ENCODE measurements at places on chromosomes 11 and 22.

- DNase-seq, result no peak
Measured at GRCh38 chr11:83599066-83599465, 312.9 kb upstream of the CCDC90B start.

GRCh38 chr11:78112582-78113275, 26.7 kb downstream of the ALG8 start:
- no peak for DNase-seq

- no peak for DNase-seq
Measured at GRCh38 chr11:69752890-69753289, 22.3 kb downstream of the FGF4 start.

DNA sequence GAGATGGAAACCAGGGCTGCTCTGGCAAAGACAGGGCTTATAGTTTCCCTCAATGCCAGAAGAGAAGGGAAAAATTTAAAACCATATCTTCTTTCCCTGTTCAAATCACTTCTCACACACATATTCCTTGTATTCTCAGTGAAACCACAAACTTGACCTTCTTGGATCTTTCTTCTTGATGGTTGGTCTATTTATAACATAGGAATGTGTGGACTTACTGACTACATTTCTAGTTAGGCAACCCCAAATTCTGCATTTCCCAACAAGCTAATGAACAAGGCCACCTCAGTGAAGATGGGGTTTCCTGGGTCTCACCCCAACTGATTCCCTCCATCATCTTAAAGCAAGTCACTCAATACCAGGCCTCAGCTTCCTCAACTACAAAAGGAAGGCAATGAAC, 3.8 kb upstream of the QSER1 start:
- no peak for DNase-seq

GRCh38 chr11:64339754-64340408, at the start of gene CCDC88B:
Gene CCDC88B (plus strand): TSS chr11:64340204. CDS start chr11:64340267, 63 bp downstream.
- DNase-seq, result no peak

DNA sequence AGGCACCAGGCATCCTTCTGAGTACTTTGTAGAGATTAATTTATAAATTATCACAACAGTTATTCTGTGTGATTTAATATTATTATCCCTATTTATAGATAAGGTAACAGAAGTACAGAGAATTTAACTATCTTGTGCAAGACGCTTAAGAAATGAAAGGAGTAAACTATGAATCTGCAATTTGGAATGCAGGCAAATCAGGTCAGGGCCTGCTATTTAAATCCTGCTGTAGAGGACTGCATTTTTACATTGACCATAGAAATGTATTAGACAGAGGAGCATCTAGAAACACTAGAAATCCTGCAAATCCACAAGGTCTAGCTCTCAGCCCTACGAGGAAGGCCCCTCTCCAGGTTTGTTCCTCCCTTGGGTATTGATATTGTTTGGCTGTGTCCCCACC, 336.2 kb downstream of the ETS1 start:
- no peak for DNase-seq

- DNase-seq, result no peak
Measured at GRCh38 chr22:37654563-37655251, 3.8 kb upstream of the PDXP start.

DNA sequence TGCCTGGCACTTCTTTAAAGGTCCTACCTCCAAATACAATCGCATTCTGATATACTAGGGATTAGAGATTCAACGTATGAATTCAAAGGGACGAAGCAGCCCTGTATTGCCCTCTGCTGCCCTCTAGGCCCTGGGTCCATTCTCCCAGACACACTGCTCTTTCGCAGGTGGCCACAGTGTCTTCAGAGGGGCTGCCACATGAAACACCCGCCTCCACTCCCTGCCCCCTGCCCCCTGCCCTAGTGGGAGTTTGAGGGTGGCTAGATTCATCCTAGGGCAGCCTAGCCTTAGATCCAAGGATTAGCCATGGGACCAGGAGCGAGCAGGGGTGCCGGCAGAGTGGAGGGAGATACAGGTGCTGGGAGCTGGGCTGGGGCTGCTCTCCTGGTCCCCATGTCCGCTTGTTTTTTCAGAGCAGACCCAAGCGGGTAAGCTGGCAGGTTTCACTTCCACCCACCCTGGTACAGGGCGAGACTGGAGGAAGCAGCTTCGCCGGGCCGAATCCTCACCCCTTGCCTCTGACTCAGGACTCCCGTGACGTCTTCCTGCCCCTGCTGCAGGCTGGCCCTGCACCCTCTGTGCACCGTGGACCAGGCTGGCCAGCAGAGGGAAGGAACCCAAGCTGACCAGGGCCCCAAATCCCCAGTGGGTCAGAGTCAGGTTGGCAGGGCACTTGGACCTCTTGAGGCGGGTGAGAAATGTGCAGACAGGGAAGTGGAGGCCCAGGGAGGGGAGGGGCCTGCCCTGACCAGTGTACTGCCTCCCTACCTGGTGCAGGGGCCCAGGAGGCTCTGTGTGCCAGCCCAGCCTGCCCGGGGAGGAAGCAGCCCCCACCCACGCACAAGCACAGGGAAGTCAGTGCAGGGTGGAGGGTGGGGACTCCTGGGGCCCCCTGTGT, 28.4 kb upstream of the HMOX1 start:
- DNase-seq, result peak; percentile 64

GRCh38 chr11:4808476-4808875, 4.3 kb upstream of the OR52R1 start:
- no peak for DNase-seq

DNA sequence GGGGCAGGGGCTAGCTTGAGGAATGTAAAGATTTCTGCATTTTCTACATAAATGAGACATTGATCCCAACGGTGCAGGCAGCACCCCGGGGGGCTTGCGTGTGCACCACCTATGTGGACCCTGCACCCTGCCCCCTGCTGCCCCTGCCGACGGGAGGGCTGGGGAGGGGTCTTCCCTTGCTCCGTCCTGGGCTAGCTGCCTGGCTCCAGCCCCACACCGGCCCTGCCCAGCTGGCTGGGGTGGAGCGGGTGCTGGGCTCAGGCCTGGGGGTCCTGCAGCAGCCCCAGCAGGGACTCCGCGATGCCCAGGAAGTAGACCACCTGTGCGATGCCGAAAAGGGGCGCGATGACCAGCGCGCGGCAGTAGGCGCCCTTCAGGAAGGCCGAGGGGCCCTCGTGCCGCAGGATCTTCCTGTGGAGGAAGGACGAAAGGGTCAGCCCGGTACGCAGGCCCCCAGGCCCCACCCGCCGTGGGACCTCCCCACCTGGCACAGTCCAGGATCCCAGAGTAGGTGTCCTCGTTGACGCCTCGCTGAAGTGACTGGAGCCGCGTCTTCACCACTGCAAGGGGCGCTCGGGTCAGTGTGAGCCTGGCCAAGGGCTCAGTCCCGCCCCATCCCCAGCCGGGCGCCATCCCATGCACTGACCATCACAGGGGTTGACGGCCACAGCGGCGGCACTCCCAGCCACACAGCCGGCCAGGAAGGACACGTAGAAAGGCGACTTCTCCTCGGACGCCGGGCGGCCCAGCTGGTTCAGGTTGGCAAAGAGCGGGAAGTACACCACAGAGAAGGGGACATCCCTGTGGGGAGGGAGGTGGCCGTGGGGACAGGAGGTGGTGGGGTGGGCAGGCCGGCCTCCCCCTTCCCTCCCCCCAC, 2.0 kb upstream of the CEND1 start:
- DNase-seq, result no peak

GRCh38 chr11:67265633-67266448, 432 bp upstream of the GRK2 start:
- no peak for DNase-seq

- no peak for DNase-seq
Measured at GRCh38 chr22:23537416-23537815, 42.7 kb downstream of the IGLL1 start.

- DNase-seq, result no peak
Measured at GRCh38 chr11:70935006-70935768, 317.2 kb downstream of the SHANK2 start.

GRCh38 chr11:31817621-31818424, 6.7 kb upstream of the PAX6 start:
- DNase-seq, result no peak

DNA sequence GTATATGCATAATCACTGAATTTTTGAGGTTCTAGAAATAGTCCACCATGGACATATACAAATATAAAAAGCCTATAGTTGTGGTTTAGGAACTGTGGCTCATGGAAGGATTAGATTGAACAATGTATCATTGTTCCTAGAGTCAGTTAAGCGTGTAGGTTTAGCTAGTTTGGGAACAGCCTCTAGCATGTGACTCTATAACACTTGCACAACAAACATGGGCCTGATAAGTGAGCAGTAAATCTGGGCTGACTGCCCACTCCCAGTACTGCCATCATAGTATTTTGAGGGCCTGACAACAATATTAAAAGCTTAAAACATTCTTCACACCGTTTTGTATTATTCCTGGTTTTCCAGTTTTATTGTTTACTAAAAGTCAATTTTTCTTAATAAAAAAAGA, 47.0 kb downstream of the YAP1 start:
- DNase-seq, result no peak

DNA sequence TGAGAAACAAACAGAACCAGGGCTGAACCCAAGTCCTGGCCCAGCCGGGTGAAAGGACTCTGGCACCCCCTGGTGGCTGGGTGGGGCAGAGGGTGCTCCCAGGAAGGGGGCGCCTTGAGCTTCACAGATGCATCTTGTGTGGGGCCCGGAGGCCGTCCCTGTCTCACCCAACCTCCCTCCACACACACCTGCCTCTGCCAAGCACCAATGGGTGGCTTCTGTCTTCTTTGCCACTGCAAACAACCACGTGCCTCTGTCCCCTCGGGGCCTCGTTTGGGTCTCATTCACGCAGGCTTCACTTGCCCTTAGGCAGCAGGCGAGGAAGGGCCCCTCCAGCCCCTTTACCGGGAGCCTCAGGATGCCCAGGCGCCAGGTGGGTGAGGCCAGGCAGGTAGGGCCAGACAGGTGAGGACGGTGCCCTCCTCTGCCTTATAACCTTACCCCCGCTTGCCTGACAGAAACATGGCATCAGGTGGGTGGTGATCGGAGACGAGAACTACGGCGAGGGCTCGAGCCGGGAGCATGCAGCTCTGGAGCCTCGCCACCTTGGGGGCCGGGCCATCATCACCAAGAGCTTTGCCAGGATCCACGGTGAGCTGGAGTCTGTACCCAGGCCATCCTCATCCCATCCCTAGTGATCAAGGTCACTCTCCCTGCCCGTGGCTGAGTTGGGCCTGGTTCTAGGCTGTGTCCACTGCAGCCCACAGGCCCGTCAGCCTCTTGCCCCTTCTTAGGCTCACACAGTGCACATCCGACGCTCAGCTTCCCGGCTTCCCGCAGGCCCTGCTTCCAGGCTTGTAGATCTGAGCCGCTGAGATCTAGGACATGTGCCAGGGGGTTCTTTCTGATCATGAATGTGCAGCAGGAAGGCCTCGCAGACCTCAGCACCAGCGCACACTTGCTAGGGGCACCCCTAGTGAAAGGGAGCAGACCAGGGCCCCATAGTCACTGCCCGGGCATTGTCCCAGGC, 17.2 kb downstream of the POLR3H start:
- DNase-seq, result no peak

GRCh38 chr11:13111813-13112130, 102.7 kb downstream of the RASSF10 start:
- DNase-seq, result no peak

- DNase-seq, result no peak
Measured at GRCh38 chr11:132588366-132588765, 943.9 kb downstream of the OPCML start.

DNA sequence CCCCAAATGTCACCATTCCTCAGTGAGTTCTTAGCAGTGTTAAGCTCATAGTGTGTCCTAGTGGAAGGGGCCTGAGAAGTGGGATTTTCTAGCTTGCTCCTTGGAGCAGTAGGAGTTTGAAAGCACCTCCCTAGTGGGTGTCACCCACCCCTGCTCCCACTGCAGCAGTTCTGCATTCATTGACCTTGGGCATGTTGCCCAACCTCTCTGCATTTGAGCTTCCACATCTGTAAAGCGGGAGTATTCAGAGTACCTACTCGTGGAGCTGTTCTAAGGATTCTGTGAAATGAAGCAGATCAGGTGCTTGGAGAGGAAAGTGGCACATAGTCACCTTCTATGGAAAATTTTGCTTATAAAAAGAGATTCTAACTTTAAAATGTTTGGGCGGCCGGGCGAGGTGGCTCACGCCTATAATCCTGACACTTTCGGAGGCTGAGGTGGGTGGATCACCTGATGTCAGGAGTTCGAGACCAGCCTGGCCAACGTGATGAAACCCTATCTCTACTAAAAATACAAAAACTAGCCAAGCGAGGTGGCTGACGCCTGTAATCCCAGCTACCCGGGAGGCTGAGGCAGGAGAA, 16.9 kb downstream of the LMO2 start:
- no peak for DNase-seq

- no peak for DNase-seq
Measured at GRCh38 chr11:86422371-86422770, 47.7 kb downstream of the CCDC81 start.

GRCh38 chr11:99117603-99118002, 96.9 kb downstream of the CNTN5 start:
- DNase-seq, result no peak

DNA sequence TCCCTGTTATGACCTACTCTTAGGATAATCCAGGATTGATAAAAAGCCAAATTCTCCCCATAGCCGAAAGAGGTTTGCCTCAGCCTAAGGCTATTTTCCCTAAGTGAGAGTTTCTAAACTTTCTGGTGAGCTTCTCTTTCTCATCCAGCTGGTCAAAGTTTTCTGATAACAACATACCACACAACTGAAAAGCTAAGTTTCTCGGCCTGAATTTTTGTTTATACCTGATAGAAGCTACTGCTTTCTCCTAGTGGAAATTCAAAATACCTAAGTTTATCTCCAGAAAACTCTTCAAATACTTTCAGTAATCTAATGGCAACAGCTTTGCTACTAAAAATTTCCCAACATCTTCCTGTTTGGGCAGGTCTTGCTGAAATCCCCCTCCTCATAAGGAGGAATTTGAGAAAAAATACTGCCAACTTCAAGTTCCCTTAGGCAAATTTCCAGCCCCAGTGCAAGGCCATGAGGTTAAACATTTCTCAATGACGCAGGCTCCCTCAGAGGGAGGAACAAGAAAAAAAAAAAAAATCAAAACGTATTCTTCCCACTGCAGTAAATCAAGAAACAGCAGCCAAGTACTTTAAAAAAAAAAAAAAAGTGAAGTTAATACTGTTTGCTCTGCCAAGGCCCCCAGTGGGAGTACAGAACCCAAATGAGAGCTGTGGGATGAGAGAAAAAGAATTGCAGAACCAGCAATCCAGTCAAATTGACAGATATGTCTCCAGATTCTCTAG, 127.0 kb downstream of the MRTFA start:
- DNase-seq, result no peak
